HCT116 (cell line): ENCODE measurements at places on chromosomes 13 and 19. TPM values are rescaled to one million over a fixed set of nuclear protein-coding genes. Genes with fewer than 3 reads are reported as not detected.
A peak's percentile ranks its signal among the peaks of the same experiment; 100 is the strongest.

DNA sequence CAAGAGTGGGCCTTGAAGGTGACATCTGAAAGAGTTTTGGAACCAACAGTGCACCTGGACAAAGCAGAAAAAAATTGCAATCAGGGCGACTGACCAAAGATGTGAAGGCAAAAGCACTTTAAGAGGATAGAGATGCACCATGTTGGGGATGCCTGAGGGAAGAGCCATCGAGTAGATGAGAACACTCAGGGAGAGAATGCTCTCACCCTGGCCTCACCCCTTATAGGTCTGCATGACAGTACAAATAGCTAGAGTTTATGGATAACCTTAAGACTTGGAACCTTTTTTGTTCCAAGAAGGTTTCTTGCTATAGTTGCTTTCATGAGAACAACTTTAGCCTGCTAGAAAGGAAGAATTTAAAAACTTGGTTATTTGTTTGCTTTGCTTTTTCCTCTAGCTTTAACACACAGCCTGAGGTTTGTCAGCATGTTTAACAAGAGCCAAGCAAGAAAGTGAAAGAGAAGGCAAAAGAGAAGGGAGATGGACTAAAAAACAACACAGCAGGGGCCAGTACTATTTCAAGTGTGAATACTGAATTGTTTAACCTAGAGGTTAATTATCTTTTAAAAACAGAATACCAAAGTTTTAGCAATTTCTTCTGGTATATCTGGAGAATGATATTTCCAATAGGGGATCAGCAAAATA is 418.9 kb downstream of the DIAPH3 start:
- H3K4me3 ChIP-seq: no peak overlapping the region
- DNase-seq: no peak
- H3K27ac ChIP-seq: no peak overlapping the region
- H3K36me3 ChIP-seq: no peaks in the 10 kb centered on the region
- no peaks in the 10 kb centered on the region for H3K4me1 ChIP-seq
- H3K27me3 ChIP-seq: no peaks in the 10 kb centered on the region

DNA sequence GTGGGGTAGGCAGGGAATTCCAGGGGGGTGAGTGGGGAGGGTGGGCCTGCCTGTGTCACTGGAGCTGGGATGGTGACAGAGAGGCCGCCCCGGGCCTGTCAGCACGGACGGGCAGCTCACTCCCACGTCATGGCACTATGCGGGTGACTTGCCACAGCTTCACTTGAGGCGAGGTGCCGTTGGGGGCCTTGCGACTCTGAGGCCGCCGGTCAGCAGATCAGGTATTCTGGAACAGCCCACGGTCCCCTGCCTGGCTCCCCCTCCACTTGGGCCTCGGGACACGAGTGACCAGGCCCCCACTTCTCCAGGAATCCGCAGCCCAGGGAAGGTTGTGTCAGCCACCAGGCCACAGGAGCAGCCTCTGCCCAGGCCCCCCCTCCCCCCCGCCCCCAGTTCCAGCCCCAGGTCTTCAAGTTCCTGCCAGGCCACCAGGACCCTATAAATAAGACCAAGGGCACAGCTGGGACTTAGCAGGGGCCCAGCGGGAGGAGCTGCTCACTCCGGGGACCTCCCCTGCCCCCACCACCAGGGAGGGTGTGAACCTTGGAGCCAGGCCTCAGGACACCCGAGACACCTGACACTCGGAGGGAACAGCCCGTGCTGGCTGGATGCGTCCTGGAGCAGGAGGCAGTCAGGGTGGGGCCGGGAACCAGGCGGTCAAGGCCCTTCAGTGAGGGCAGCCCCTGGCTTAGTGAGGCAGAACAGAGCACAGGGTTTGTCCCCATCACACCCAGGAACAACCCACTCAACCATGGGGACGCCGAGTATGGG is 2.7 kb upstream of the MIDN start:
- H3K27me3 ChIP-seq: no peaks in the 10 kb centered on the region
- H3K4me3 ChIP-seq: no peak overlapping the region
- peak overlapping the region; percentile 100 for H3K27ac ChIP-seq
- DNase-seq: no peak

GRCh38 chr19:30060531-30061222 is 118.6 kb downstream of the URI1 start:
- H3K4me1 ChIP-seq: no peaks in the 10 kb centered on the region
- no peak overlapping the region for H3K27ac ChIP-seq
- no peak overlapping the region for H3K4me3 ChIP-seq
- DNase-seq: no peak

- no peaks in the 10 kb centered on the region for H3K27me3 ChIP-seq
- H3K27ac ChIP-seq: no peak overlapping the region
- no peaks in the 10 kb centered on the region for H3K4me1 ChIP-seq
- no peak overlapping the region for H3K4me3 ChIP-seq
- DNase-seq: no peak
- H3K36me3 ChIP-seq: no peaks in the 10 kb centered on the region
Observed at GRCh38 chr13:74866101-74866500, 615.9 kb downstream of the TBC1D4 start.

DNA sequence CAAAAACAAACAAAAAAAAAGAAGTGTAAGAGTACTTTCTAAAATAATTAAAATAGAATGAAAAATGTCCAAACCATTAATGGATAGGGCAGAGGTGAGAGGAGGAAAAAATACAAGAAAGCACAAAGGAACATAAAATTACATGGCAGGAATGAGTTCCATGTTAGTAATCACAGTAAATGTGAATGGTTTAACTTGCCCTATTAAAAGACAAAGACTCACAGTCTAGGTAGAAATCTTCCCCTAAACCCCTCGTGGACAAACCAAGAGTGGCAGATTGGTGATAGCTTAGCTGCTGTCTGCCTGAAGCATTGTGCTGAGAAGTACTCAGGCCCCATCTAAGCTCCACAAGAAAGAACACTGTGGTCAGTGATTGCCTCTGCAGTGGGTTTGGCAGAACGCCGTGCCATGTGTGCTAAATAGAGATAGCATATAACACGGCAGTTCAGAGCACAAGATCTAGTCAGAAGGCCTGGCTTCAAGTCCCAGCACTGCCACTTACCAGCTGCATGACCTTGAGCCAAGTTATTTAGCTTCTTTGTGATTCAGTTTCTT is 103.5 kb downstream of the DPF1 start:
- peaks cover 4% of the 10 kb centered on the region; the same call in 1 of the 2 replicates for H3K36me3 ChIP-seq
- H3K27me3 ChIP-seq: no peaks in the 10 kb centered on the region
- H3K27ac ChIP-seq: no peak overlapping the region
- no peaks in the 10 kb centered on the region for H3K4me1 ChIP-seq

DNA sequence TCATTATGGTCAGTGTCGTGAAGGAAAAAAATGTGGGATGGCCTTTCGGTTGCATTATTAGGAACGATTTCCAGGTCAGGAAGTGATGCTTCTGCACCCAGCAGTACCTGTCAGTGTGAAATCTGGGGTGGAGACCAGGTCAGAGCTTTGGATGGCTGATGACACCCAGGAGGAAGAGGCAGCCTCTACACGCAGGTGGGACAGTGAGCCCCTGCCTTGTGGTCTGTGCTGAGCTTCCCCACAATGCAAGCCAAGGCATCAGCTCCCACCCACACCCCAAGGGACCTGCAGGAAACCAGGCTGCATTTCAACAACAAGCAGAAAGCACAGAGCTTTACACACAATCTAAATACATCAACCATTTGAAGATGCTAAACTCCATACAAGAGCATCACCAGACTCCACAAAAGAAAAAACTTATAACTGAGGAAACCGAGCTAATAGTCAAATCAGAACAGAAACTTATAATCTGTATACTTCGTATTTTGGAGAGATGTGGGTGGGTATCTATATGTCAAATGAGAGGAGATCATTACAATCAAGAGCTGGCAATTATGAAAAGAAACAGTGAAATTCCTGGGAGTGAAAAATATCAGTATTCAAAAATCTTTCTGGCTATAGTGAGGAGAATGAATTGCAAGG is 130.1 kb downstream of the ZDHHC20 start:
- DNase-seq: no peak
- H3K36me3 ChIP-seq: no peaks in the 10 kb centered on the region
- H3K27ac ChIP-seq: no peak overlapping the region
- no peak overlapping the region for H3K4me3 ChIP-seq
- H3K4me1 ChIP-seq: no peaks in the 10 kb centered on the region

DNA sequence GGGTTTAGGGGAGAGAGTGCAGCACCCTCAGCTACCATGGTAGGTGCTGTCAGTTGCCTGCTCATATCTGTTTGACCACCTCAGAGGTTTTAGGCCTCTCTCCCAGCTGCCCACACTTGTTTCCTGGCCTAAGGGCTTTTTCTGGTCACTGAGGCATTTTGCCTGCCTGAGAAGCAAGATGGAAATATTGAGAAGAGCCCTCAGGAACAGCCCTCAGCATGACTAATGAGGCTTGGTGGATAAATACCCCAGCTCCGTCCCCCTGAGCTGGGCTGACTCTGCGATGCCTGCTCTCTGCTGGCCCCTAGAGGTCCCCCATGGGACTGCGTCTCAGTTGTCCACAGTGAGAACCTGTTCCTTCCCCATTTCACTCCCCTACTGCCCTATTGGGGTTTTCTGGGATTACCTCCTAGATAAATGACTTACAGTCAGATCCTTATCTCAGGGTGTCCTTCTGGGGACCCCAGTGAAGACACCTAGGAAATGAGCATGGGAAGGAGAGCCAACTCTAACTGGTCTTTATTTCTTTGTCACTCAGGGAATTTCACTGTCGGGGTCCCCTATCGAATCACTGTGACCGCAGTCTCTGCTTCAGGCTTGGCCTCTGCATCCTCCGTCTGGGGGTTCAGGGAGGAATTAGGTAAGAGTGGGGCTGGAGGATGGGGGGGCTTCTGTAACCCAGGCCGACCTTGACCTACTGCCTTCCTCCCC is 13.3 kb downstream of the PALM3 start:
- H3K36me3 ChIP-seq: no peaks in the 10 kb centered on the region; the same call in 1 of the 2 replicates
- no peak overlapping the region for H3K4me3 ChIP-seq
- no peaks in the 10 kb centered on the region for H3K27me3 ChIP-seq

INTS6 gene
- 44.7 TPM for total RNA-seq

CDC34 gene
- 87.4 TPM for total RNA-seq

CAPN12 gene
- 8.8 TPM for total RNA-seq
